Stimulated activated CD4-positive, alpha-beta T cell treated with anti-CD3 and anti-CD28 coated beads, Interleukin-12 subunit alpha, Interleukin-12 subunit beta, amount 100 ng/mL, for 48 hours (primary cell): ENCODE measurements at places on chromosomes 16 and 17.

DNA sequence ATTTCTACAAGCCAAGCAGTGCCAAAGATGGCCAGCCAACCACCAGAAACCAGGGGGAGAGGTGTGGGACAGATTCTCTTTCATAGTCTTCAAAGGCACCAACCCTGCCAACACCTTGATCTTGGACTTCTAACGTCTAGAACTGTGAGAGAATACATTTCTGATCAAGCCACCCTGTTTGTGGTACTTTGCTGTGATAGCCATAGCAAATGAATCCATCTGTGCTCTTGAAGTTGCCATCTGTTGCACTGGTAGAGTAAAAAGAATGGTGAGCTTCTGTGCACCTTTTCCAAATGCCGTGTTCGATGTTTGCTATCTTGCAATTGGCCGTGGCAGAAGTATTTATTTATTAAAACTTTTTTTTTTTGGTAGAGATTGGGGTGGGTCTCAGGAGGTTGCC is 16.7 kb upstream of the ADGRG1 start:
- no peak for DNase-seq

GRCh38 chr17:82021107-82021899 is 1.4 kb downstream of the CENPX start:
- DNase-seq: peak; percentile 46

DNA sequence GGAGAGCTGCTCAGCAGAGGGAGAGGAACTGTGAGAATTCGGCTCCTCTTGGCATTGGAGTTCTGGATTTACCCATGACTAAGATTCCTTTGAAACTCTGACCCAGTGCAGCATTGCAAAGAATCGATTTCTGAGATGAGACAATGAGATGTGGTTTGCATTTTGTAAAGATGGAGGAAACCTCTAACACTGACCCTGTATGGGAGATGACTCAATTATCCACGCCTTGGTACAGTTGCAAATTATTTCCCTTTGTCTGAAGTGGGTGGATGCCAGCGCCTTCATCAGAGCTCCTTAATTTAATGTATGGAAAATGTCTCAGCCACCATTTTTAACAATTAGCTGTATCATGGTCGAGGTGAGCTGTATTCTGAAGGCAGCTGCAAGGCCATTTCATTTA is 53.4 kb downstream of the NUP93 start:
- no peak for DNase-seq

DNA sequence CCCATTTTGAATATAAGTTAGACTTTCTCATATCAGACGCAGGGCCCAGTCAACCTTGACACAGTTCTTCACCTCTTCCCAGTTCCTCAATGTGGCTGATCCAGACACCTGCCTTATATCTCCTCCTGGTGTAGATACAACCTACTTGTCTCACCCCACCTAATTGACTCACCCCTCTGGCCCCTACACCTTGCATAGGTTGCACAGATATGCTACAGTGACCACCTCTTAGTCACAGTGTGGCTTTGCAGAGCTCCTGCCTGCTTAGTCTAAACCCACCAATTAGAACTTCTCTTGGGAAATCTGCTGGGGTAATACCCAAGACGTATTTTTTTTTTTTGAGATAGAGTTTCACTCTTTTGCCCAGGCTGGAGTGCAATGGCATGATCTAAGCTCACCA is 16.8 kb downstream of the CHP2 start:
- DNase-seq: no peak

DNA sequence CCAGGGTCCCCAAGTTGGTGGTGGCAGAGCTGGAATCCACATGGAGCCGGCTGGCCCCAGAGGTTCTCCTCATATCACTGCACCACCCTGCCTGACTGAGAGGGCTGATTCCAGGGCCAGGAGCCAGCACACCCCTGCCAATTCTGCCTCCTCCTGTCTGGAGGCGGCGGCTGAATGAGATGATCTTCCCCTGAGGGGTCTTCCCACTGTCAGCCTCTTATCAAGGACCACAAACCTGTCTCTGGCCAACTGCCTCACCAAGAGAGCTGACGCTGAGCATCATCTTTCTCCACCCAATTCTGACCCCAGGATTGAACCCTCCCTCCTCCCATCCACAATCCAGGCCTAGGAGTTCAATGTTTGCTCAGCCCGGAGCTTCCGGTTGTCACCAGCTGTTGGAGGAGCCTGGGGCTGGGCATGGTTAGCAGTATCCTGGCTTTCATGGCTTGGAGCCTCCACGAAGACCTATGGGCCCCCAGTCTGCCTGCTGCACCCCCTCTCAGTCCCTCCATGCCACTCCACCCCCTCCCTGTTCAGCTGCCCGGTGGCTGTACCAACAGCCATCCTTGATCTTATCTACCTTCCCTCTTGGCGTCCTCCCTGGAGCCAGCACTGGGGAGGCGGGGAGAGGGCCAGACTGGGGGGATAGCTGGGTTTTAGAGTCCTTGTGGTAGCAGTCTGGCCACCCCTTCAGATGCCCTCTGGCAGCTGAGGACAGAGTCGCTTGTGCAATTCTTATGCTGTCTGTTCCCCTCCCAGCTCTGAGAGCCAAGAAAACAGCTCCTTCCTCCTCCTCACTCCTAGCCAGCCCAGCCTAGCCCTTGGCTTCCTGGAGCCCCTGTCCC is 25.6 kb downstream of the ABCC3 start:
- no peak for DNase-seq

DNA sequence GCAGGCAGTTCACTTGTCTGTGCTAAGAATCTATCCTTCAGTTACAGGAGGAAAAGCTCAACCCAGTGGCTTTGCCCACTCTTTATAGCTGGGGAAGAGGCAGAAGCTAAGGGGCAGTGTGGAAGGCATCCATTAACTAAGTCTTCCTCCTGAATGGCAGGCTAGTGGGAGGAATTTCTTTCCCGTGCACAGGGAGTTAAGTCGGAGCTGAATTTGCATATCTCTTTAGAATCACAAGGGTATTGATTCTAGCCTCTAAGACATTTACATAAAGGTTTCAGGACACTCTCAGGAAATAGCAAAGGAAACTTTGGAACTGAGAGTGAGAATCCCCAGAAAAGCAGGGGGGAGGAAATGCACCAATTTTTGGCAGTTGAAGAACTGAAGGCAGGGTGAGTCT is 245.6 kb downstream of the CA10 start:
- no peak for DNase-seq

- DNase-seq: no peak
Observed at GRCh38 chr16:55323637-55324271, at the start of gene IRX6. TSS of gene IRX6 (plus strand) at chr16:55324203. CDS start at chr16:55325092, 889 bp downstream.

DNA sequence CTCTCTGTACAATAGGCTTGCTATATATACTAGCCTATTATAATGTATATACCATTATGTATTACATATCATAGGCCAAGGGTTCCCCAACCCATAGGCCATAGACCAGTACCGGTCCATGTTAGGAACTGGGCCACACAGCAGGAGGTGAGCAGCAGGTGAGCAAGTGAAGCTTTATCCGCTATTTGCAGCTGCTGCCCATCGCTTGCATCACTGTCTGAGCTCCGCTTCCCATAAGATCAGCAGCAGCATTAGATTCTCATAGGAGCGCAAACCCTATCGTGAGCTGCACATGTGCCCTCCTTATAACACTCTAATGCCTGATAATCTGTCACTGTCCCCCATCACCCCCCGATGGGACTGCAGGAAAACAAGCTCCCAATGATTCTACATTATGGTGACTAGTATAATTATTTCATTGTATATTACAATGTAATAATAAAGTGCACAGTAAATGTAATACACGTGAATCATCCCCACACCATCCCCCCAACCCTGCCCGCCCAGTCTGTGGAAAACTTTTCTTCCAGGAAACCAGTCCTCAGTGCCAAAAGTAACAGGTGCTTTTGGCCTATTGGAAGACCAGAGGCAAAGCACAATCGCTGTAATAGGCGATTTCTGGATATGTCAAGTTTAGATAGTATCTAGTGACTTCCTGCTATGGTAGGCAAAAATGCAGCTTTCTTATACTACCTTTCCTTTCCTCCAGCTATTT is 84.1 kb downstream of the MYH11 start:
- no peak for DNase-seq

DNA sequence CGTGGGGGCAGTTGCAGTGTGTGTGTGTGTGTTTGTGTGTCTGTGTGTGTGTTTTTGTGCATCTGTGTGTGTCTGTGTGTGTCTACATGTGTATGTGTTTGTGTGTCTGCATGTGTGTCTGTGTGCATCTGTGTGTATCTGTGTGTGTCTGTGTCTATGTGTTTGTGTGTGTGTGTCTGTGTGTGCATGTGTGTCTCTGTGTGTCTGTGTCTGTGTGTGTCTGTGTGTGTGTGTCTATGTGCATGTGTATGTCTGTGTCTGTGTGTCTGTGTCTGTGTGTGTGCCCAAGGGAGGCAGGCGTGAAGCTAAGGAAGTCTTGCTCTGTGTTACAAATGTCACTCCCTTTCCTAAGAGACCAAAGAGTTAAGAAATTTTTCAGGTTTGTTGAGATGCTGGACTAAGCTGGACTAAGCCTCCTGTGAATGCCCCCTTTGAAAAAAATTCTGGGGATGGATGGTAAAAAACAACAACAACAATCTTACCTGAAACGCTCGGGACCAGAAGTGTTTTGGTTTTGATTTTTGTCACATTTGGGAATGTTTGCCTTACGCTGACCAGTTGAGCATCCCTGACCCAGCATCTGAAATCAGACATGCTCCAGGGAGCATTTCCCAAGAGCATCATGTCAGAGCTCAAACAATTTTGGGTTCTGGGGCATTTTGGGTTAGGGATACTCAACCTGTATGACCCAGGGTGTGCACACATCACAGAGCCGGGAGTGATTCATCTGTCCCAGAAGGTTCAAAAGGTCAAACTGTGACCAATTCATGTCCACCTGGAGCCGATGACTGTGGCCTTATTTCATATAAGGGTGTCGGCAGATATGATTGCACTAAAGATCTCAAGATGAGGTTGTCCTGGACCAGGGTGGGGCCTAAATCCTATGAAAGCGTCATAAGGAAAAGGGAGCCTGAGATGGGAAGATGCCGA is 48.6 kb upstream of the ZNF469 start:
- no peak for DNase-seq

GRCh38 chr17:67475161-67475937 is 98.3 kb downstream of the PITPNC1 start:
- DNase-seq: peak; percentile 83

DNA sequence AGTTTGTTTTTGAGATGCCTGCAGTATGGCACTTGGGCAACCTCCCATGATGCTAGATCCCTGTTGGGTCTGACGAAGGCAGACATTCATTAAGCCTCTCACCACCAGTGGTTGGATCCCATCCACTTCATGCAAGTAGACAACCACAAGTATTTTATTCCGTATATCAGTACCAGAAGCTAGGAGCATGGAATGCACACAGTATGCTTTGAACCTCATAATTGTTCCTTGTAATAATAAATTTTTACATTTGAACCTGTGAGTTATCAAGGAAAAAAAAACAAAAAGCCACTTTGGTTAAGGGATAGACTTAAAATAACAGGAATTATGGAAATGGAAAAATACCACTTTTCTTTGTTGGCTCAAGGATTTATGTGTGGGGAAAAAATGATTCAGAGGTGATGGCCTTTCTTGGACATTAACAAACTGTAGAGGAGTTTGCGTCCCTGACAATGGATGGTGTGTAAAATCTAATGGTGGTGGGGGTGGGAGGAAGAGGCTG is 107.1 kb upstream of the KCNJ16 start:
- no peak for DNase-seq
